ENCODE measurements at places on chromosomes 3 and 15.

- no peak for DNase-seq
Measured at GRCh38 chr3:65052101-65052500, 364.3 kb upstream of the ADAMTS9 start.

- DNase-seq = no peak
Measured at GRCh38 chr3:4413467-4413866, 53.6 kb downstream of the SUMF1 start.

DNA sequence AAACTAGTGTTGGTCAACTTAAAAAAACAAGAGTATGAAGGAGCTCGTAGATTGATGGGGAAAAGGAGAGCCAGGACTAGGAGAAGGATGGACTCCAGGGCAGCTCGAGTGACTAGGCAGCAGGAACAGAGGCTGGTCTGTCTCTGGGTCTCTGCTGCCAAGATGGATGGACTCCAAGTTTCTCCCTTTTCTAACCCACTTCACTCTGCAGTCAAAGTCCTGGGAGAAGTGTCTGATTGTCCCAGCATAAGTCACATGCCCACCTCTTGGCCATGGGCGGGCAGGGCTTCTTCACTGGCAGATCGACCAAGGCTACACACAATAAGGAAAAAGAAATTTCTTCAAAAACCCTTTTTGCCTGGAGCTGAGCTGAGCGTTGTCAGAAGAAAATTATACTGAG is 9.2 kb upstream of the EPB42 start:
- DNase-seq = no peak

DNA sequence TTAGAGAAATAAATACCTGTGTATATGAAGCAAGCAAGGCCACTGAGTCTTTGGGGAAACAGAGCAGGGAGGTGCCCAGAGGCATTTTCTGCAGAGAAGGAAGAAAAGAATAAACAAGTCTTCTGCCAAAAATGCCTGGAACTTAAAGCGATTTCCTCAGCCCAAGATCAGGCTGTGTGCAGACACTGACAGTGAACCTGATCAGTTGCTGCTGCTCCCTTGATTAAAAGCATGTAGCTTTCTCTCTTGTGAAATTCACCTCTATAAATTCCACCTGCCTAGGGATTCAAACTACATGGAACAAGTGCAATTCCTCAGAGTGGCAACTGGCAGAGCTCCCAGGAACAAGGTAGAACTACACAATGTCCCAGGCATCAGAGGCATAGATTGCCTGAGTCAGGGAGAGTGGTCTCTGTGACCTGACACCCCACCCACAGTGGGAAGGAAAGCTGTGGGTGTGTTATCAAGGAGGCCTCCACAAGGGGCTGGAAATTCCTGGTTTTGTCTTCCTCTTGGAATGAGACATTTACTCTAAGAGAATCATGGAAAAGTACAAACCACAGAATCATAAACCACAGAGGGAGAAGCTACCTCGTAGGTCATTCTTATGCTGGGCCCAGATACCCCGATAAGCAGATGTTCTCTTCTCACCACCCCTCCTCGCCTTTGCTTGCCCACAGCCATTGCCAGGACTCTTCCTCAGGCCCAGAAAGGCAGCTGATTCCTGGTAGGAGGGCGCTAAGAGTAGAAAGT is 1.8 kb upstream of the ZBTB38 start:
- DNase-seq = no peak

GRCh38 chr3:141421639-141422319 is 53.5 kb downstream of the ZBTB38 start:
- DNase-seq = no peak

DNA sequence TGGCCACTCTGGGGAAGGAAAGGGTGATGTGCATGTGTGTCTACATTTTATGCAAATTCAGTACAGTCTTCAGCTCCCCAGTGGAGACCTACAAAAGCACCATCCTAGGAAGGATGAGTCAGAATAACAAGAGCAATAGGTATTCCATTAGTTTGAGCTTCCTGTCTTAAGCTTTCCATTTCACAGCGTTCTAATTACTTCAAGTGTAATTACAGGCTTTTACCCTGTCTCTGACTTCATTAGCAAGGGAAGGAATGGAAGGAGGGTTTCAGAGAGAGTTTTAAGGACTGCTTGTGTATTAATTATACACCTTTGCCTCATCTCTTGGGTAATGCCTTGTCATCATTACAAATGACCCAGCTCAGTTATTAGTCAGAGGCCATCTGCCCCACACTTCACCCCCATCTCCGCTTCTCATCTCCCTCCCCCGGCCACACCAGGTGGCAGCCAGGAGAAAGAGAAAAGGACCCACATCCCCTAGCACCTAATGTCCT is 202.8 kb upstream of the MRPL3 start:
- no peak for DNase-seq

- peak; percentile 73 for DNase-seq
Measured at GRCh38 chr15:34436956-34437442, 609 bp downstream of the GOLGA8A start.

DNA sequence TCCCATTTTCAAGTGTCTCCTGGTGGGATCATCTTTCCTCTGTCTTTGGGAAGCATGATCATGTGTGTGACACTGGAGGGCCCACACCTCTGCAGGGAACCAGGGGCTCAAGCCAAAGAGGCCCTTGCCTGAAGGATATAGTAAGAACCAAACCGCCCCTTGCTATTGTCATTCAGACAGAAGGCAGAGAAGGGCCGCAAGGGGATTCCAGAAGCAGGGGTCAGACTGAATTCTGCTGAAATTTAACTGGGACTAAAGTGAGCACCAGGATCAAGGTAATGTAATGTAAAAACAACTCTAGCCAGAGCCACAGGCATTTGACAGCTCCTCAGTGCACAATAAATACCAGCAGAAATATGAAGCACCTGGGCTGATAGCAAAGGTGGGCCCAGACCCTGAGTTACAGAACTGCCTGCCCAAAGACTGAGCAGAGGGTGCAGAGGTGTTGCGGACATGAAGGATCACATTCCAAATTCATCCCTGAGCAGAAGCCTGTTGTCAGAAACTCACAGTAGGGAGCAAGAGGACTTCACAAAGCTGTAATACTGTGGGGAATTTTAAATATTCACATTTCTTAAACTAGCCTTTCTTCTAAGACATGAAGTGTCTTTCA is 46.0 kb upstream of the RASGRF1 start:
- peak; percentile 63 for DNase-seq

DNA sequence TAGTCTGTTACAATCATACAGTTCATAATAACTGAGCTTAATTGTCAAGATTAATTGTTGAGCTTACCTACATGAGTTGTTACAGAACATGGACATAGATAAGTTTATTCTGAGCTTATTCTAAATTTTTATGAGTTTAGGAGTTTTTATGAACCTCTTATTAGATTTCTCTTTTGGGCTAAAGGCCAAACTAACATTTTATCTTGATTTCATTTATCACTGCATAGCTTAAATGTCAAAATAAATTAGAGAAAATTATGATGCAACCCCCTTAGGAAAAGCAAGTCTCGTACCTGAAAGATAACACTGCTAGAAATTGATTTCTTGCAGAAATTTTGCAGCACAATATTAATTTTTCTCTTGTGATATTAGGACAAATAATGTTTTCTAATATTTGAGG is 54.5 kb downstream of the CNTN6 start:
- DNase-seq = no peak

- no peak for DNase-seq
Measured at GRCh38 chr3:89635137-89635536, 527.7 kb downstream of the EPHA3 start.

DNA sequence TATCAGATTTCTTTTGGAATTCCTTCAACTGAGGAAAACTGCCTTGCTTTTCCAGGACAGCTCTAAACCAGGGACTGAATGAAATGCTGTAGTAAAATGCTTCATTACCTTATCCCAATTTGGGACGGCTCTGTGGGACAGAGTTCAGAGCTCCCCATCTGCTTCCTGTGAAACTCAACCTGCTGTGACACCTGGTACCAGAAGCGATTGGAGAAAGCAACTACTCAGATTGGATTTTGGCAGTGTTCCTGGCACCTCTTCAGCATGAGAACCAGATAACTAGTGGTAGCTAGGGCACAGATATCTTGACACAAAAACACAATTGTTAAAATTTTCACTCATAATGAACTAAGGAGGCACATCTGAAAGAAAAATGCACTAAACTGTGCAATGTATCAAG is 539.1 kb downstream of the SI start:
- no peak for DNase-seq

DNA sequence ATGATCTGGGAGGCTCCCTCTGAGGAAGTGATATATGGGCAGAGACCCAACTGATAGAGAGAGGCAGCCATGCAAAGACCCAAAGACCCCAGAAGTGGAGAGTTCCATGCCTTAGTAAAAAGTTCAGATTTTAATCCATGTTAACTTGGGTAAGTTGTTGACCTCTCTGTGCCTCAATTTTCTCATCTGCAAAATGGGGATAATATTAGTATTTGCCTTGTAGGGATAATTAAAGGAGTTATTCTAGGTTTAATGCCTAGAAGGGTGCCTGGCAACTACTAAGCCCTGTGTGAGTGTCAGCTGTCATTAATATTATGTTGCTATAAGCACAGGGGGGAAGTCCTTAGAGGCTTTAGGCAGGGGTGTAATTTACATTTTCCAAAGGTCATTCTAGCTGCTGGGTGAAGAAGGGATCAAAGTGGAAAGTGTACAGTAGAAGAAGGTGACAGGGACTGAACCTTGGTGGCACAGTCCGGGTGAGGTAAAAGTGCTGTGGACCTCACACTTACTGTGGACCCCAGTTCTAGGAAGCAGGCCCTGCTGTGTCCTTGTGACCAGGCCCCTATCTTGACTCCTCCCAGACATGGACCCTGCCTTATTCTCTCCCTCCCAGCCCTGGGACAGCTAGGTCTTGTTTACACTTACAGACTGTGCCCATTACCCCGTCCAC is 3.0 kb upstream of the RAD18 start:
- DNase-seq = no peak

DNA sequence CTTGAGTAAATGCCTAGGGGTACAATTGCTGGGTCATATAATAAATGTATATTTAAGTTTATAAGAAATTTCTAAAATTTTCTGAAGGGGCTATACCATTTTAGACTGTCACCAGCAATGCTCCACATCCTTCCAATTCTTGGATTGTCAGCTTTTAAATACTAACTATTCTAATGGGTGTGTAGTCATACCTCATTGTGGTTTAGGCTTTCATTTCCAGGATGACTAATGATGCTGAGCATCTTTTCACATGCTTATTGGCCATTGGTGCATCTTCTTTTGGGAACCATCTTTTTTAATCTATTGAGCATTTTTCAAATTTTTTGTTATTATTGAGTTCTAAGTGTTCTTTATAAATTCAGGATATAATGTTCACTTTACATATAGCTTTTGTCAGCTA is 52.5 kb upstream of the CORO2B start:
- DNase-seq = no peak

- DNase-seq = no peak
Measured at GRCh38 chr15:59300618-59301139, 72.0 kb downstream of the MYO1E start.

GRCh38 chr3:58628823-58629562 is 37.6 kb downstream of the FAM3D start:
- DNase-seq = no peak

GRCh38 chr15:50685976-50686468 is 575 bp downstream of the TRPM7 start:
- DNase-seq = peak; percentile 57

- DNase-seq = no peak
Measured at GRCh38 chr3:187044206-187044605, 95.1 kb downstream of the RPL39L start.

- no peak for DNase-seq
Measured at GRCh38 chr3:78274475-78275065, 1234.7 kb downstream of the ROBO2 start.

DNA sequence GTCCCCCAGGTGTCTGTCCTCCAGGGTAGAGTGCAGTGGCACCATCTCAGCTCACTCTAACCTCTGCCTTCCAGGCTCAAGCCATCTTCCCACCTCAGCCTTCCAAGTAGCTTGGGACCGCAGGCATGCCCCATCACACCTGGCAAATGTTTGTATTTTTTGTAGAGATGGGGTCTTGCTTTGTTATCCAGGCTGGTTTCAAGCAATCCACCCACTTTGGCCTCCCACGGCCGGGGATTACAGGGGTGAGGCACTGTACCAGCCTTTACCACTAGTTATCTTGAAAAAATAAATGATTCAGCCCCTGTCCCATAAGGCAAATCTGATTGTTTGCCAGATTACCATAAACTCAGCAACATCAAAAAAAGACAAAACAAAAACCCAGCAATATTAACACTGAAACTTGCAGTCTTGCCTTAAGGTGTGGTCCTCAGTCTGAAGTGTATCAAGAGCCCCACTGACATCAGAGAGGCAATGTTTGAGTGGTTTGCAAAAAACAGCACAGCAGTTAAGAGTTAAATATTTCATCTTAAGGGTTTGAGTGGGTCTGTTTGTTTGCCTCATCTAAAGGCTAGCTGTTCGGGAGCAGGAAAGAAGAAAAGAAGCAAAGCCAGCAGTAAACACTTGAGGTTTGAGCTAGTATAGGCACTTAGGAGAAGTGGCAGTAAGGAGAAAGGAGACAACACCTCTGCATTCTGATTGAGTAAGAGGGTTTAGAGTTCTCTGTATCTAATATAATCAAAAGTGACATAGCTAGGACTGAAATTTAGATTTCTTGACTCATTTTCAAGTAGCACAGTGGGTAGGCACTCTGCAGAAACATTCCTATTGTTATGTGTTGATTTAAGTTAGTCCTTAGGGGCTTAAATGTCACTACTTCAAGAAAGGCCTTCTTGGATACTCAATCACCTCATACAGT is 26.3 kb upstream of the EDEM1 start:
- no peak for DNase-seq

DNA sequence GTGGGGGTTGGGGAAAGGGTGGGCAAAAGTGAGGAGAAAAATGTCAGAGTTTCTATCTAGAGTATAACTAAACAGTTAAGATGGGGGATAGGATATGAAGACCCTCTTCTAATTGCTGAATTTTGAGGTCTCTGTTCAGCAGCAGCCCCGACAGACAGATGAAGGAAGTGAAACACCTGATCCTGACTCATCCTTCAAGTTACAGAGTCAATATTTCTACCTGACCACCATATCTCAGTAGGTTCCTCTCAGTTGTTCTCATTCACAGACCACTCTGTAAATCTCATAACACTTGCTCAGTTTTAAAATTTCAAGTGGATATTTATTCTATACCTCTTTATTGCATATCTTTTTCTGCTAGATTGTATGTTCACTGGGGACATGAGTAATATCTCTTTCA is 69.5 kb downstream of the CCDC54 start:
- no peak for DNase-seq

DNA sequence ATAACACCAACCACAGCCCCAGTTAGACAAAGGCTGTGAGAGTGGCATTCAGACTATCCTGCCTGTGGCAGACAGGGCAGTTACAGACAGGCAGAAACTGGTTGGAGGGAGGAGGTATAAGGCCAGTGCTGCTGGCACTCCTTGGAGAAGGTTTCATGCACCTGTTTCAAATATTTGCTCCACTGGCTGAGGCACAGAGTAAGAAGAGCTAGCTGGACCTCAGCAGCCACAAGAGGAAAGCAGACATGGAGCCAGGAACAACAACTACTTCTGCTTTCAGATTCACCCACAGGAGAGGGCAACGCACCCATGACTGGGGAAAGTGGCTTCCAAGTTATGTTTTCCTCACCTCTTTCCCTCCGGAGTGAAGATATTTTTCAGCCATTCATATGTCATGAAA is 11.5 kb upstream of the PRKAR2A start:
- DNase-seq = no peak

All from iPS-NIHi11 (cell line).